ENCODE measurements at places on chromosomes 4 and X.
A peak's percentile ranks its signal among the peaks of the same experiment; 100 is the strongest.

GRCh38 chr4:24952667-24953066 is 39.8 kb upstream of the CCDC149 start:
- DNase-seq = no peak

DNA sequence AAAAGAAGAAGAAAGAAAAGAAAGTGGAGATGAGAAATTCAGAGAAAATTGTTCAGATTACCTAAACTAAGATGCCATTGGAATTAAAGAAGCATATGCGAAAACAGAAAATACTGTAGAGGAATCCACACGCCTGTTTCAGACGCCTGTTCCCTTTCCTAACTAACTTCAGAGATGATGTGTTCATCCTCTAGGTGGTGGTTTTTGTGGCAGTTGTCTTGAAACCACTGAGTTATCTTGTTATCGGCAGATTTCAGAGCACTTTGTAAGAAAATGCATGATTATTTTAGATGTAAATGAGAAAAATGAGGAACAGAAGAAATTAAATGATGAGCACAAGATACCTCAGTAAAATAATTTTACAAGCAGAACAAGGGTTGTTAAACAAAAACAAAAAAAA is 48.3 kb downstream of the FUNDC1 start:
- no peak for DNase-seq

DNA sequence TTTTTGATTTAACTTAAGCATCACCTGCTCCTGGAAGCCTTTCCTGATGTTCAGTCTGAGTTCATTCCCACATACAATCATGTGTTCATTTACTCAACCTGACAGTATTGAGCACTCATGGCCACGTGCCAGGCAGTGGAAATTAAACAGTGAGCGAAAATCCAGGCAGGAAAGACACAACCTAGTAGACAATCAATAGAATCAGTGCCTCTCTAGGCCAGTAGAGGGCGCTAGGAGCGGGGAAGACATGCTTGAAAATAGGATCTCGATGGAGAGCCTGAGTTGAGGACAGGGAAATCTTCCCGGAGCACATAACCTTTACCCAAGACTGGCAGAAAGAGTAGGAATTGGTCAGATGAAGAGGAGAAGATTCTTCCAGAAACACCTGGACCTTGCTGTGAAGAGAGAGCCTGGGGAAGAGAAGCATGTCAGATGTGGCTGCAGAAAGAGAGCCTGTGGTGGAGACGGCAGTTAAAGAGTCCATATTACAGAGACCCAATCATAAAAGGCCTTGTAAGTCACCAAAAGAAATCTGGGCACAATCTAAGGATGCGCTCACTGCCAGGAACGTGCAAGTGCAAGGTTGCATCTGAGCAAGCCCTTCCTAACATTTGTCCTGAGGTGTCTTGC is 103.5 kb downstream of the LDB2 start:
- DNase-seq = no peak

DNA sequence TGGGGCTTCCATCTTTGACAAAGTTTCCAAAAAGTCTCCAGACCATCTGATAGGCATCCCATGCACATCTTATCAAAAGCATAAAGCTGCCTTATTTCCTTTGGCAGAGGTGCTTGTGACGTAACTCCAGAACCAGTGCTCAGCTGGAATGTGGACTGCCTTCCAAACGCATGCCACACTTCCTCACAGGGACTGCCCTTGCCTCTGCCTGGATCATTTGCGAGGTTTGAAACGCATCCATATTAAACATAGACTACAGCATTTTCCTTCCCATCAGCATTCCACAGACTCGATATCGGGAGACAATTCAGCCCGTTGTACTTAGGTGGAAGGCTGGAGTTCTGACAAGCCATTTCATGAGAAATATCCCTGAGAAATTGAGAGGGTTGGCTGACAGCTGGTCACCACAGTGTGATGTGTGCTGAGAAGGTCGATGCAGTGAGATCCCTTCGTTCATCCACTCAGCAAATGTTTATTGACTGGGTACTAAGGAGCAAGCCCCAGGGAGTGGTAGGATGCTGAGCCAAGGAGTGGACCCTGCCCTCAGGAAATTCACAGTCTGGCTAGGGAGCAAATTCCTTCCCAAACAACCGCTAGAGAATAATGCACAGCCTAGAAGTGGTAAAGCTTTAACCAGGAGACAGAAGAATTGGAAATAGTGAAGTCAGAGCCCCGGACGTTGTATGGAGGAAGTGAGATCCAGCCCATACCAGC is 376.0 kb downstream of the BCOR start:
- no peak for DNase-seq

- no peak for DNase-seq
Measured at GRCh38 chr4:76981644-76982043, 32.1 kb downstream of the SEPTIN11 start.

DNA sequence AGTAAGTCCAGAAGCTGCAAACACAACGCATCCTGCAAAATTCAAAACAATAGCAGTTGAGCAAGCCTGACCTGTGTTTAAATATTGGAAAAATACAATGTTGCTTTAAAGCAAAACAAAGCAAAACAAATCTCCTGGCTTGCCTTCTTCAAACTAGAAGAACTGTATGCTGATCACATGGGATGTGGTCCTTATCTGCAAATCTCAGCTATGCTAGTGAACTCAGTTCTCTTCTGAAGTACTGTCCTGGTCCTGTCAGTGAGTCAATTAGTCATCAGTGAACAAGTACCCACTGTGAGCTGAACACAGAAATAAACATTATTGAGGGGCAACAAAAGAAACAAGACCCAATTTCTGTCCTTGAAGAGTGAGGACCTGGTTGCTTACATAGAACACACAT is 522.5 kb downstream of the SMARCA1 start:
- no peak for DNase-seq

GRCh38 chr4:7412554-7412912 is 22.2 kb downstream of the PSAPL1 start:
- no peak for DNase-seq

- no peak for DNase-seq
Measured at GRCh38 chr4:102600689-102601088, 99.5 kb downstream of the NFKB1 start.

GRCh38 chr4:24003496-24003895 is 113.6 kb upstream of the PPARGC1A start:
- no peak for DNase-seq

GRCh38 chrX:7201496-7201895 is 53.5 kb upstream of the PUDP start:
- DNase-seq = no peak

DNA sequence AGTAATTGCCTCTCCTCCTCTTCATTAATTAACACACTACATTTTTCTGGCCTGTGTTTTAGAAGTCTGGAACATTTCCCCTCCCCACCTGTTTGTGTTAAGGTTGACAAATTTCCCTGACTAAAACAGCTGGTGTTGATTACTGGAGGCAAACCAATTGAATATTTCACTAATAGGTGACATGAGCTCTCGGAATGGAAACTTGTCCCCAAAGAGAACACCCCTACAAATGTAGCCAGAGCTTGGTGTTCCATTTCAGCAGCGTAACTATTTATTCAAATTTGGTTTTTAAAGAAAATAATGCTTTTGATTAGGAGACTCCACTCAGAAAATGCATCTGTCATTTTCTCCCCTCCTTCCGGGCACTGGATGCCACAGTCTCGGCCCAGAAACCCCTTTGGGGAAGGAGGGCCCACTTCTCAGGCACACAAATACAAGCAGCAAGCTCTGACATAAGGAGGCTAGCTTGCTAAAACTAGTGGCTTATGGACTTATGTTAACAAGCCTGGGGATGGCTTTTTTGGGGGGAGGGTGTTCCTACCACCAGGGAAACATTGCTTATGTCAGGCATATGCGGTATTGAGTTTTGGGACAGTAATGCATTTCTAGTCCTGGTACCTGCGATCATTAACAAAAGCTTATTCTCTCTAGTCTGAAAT is 2.2 kb downstream of the RNF150 start:
- DNase-seq = no peak

DNA sequence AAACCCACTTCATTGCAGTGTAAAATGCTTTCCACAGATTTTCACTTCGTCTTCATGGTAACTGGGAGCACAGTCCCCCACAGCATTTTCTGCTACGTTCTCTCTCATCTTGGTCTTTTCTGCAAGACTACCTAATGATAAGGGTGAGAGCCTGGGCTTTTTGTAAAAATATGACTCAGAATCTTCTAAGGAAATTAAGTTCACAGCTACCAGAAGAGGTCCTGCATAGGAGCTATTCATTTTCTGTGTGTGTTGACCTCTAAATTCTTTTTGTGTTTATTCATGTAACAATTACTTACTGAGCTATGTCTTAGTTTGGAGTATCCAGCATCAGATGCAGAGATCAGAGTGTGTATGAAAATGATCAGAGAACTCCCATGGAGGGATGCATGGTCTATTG is 192.2 kb downstream of the CPEB2 start:
- no peak for DNase-seq

- DNase-seq = no peak
Measured at GRCh38 chr4:76305033-76305687, 1.4 kb upstream of the STBD1 start.

GRCh38 chr4:120156120-120156718 is 89.6 kb upstream of the MAD2L1 start:
- no peak for DNase-seq

GRCh38 chrX:123357941-123358340 is 173.9 kb downstream of the GRIA3 start:
- no peak for DNase-seq

GRCh38 chr4:106614441-106614840 is 245.9 kb upstream of the GIMD1 start:
- no peak for DNase-seq

DNA sequence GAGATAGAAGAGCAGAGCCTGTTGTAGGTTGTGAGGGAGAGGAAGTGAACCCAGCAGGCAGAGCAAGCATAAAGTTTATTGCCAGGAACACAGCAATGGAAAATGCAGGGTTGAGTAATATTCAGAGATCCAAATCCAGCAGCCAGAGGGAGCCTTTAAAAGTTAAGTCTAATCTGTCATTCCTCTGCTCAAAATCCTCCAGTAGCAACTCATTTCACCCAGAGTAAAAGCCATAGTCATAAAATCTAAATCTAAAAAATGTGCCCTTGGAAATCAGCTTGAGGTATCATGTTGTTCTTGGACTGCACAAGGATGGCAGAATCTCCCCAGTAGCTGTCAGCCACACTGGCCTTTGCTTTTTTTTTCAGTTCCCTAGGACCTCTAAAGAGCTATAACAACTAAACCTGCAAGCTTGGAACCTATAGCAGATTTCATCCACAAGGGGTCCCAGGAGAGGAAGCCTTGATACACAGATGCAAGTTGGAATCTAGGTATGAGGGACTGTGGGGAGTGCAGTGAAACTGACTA is 62.9 kb upstream of the FRAS1 start:
- no peak for DNase-seq

- no peak for DNase-seq
Measured at GRCh38 chr4:76679691-76680090, 218.3 kb downstream of the SOWAHB start.

DNA sequence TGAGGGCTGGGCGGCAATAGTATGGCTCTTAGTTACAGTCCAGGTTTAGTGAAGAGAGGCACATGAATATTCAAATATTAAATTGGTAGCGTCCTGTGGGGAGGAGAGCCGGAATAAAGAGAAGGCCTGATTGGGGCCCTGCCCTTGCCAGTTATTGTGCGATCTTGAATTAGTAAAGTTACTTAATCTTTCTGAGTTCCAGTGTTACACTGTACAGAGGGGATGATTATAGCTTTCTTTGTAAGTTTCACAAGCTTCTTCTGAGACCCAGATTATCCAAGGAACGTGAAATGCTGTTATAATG is 1.2 kb downstream of the METAP1 start:
- DNase-seq = peak; percentile 3

DNA sequence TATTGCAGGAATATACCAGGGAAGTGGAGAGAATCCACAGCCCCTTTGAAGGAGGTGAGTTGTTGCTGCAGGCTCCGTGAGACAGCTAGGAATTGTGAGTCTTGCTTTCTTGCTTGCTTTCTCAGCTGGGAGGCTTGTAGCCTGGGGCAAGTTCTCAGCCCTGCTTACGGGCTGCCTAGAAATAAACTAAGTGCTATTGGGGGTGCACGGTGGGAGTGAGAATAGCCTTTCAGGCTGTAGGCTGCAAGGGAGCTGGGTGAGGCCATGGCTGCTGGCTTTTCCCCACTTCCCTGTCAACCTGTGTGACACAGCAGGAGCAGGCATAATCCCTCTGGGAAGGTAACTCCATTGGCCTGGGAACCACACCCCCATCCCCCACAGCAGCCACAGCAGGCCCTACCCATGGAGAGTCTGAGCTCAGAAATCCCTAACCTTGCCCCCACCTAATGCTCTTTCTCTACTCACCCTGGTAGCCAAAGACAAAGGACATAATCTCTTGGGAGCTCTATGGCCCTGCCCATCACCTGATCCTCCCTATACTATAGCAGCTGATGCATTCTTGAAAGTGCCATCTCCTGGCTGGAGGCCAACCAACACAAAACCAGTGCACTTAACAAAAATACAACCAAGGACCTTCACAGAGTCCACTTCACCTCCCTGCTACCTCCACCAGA is 113.0 kb downstream of the MMRN1 start:
- no peak for DNase-seq

- DNase-seq = no peak
Measured at GRCh38 chr4:89497517-89498308, 190.1 kb upstream of the GPRIN3 start.

DNA sequence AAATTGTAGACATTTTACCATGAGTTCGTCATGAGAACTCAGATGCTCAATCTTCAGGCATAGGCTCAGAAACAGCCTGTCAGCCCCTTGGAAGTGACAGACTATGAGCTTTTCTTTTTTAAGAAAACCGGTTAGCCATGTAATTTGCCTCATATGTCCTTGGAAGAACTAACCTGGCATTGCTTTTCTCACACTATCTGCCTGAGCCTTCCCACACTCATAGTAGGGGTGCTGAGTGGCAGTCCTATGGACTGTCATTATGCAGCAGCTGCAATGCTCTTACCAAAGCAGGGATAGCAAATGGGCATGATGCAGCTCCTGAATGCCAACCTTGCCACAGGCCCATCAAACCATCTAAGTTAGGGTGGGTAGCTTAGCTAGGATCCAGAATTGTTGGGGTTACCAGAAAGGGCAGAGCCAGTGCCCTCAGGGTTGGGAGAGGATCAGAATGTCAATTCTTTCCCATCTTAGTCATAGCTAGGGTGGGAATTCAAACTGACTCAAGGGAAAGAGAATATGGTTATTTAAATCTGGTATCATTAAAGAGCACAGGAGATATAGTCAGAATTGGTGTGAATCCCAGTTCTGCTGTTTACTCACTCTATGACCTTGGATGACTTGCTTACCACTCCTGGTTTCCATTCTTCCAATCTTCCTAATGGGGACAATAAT is 230.6 kb upstream of the CPEB2 start:
- no peak for DNase-seq
